ENCODE measurements at places on chromosomes 6 and 20.

DNA sequence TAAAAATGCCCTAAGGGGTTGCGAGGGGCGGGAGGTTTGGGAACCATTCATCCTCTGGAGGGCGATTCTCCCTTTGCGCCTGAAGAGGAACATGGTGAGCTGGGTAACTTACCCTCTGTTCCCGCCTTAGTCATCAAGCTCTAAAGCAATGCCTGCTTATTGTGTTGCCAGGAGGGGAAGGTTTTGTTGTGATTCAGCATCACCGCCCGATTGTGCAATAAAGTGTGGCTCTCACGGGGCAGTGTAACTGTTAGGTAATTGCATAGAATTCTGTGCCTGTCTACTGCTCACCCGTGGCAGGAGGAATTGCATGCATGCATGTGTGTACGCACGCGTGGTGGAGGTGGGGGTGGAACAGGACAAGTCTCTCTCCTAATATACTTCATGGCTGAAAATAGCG, 95.5 kb upstream of the AGPAT4 start:
- no peak for DNase-seq

DNA sequence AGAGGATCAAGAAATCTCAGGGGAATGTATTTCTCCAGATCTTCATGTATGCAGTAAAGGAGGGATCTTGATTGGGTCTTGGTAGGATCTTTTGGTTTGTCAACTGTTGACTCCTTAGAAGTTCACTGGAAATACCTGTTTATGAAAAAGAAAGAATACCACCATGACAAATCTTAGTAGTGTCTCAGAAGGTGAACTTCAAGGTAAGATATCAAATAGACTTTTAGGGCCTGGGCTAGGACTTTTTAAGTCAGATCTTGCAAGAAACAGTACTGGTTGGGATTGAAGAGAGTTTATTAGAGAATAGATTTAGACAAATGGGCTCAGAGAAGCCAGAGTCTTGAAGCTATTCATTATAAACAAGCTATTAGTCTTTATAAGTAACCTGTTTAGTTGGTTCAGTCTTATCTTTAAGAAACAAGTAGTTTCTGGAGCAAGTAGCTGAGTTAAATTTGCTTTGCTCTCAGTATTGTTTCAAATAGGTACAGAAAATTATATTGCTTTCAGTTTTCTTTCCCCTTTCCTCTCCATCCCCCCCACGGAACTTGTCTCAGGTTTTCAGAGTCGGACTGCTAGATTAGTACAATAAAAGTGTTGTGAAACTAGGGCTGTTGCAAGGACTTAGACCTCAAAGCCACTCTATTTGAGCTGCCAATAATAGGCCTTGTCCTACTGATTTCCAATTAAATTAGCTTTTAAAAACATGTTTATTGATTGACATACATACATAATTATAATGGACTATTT, 529.1 kb upstream of the CITED2 start:
- DNase-seq = no peak

- no peak for DNase-seq
Measured at GRCh38 chr6:97963193-97963592, 680.2 kb upstream of the MMS22L start.

- no peak for DNase-seq
Measured at GRCh38 chr6:152130441-152130840, 323.0 kb downstream of the ESR1 start.

GRCh38 chr20:62133864-62134263, 9.3 kb downstream of the PSMA7 start:
- DNase-seq = no peak

DNA sequence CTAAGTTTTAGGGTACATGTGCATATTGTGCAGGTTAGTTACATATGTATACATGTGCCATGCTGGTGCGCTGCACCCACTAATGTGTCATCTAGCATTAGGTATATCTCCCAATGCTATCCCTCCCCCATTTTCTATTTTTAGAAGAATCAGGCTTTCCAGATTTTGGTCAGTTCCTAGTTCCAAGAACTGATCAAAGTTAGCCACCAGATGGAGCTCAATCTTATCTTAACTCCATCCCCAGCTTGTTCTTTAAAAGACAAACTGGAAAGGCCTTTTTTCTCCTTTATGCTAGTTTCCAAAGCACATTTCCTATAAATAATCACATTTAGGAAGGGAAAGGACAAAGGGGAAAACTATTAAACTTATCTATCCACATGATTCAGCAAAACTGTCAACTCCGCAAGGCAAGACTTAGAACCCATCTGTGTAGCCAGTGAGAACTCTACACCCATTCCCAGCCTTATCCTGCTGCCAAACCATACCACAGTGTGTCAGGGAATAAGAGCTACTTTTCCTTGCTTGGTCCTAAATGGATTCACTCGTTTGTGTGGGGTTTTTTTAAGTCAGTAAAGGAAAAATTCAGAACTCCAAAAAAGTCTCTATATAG, 22.8 kb upstream of the KHDC1 start:
- no peak for DNase-seq

- no peak for DNase-seq
Measured at GRCh38 chr6:40440053-40440452, 147.1 kb downstream of the LRFN2 start.

GRCh38 chr6:100913400-100914276, 32.5 kb upstream of the ASCC3 start:
- peak; percentile 1 for DNase-seq

DNA sequence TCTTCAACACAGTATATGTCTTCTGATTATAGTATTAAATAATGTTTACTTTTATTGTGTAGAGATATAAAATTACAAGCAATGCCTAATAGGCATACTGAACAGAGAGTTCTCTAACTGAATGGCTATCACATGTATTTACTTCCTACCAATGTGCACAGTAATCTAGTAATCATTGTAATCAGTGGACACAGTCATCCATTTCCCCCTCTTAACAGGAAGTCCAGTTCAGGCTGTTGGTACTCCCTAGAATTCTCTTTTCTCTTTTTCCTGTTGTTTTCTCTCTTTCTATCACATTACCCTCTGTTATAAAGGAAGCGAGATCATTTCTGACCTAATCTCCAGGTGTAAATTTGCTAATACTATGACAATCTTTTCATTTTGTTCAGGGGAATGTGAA, 172.5 kb downstream of the HTR1B start:
- no peak for DNase-seq

GRCh38 chr6:107360476-107360875, 98.9 kb downstream of the PDSS2 start:
- DNase-seq = no peak

DNA sequence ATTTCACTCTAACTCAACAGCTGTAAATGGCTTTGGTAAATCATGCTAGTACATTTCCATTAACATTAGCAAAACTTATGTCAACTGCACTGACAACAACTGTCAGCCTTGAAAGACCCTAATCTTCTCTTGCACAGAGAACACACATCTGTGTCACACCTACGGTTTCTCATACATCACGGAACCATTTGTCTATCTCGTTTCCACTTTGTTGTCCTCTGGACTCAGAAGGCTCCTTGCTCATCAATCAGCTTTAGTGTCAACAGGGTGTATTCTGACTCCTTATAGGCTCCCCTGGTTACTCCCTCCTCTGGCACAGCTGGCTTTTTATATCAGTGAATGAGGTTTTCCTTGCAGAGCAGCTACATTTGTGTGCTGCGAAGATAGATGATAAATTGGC, 49.3 kb downstream of the CD83 start:
- DNase-seq = no peak

DNA sequence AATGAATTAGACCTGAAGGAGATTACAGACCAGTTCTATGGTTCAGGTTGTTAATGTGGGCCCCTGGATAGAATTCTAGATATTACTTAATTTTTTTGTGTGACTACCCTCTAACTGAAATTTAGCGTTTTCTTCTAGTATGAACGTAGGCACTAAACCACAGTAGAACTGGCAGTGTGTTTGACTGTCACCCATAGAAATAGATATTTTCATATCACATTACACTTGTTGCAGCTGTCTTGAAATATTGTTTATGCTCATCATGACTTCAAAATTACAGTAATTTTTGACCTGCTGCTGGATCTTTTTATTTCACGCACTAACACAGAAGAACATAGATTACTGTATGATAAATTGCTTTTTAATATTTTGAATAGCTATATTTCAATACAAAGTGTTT, 31.6 kb downstream of the E2F3 start:
- no peak for DNase-seq

DNA sequence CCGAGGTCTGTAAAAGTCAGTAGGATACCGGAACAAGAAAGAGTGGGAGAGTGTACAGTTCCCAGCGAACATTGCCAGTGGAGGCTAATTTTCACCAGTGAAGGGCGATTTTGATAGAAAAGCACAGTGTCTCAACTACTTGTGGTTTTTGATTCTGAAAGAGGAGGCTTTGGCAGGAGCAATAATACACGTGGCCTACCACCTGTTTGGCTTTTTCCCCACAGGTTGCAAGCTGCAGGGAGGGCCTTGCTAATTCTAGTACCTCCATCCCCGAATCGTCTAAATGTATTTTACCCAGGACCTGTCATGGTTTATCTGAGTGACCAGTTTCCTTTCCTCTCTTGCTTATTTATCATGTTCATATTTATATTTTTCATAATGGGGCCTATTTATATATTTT, 3.3 kb upstream of the EFCAB8 start:
- no peak for DNase-seq

GRCh38 chr6:147390909-147391536, 117.5 kb upstream of the SAMD5 start:
- DNase-seq = no peak

GRCh38 chr20:219290-220115, 7.6 kb upstream of the DEFB129 start:
- DNase-seq = no peak

DNA sequence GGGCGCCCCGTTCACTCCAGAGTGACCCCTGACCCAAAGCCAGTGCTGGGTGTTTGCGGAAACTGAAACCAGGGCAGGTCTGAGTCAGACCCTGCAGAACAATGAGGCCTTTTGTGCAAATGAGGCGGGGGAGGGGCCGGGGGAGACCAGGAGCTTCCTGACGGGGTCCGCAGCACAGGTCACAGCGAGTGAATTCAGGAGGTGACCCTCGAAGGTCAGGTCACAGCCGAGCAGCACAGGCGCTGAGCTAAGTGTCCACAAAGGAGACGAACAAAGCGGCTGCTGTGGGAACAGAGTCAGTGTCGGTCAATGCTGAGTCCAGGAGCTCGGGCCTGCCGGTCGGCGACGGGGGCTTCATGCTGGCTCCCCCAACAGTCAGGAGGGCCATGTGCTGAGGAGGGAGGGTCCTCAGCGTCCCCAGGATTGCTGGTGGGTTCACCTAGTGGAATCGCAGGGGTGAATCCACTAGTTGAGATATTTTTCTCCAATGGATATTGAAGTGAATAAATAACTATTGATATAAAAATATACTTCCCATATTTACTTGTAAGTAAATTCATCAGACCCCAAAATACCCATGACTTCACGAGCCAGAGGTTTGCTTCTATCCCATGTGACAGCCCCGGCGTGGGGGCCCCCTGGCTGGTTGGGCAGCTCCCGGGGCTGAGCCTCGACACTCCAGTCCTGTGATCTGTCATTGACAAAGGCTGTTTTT, 188.4 kb upstream of the SULF2 start:
- DNase-seq = no peak

- no peak for DNase-seq
Measured at GRCh38 chr20:57469418-57470211, 55.3 kb downstream of the CTCFL start.

DNA sequence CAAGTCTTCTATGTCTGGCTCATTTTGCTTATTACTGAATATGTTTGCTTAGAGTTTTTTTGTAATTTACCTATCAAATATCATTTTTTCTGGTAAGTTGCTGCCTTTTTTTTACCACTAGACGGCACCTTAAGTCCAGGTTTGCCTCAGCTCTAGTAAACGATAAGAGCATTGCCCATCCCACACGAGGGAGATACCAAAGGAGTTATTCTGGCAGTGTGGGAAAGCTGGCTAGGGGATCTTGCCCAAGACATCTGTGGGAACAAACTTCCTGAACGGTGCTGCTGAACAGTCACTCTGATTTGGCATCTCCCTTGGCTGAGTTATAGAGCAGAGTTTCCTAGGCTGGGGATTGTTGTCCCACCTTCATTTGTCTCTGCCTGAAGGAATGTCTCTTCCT, 306.4 kb downstream of the COL12A1 start:
- DNase-seq = no peak

- DNase-seq = no peak
Measured at GRCh38 chr6:116229287-116229913, 24.5 kb downstream of the TSPYL4 start.

DNA sequence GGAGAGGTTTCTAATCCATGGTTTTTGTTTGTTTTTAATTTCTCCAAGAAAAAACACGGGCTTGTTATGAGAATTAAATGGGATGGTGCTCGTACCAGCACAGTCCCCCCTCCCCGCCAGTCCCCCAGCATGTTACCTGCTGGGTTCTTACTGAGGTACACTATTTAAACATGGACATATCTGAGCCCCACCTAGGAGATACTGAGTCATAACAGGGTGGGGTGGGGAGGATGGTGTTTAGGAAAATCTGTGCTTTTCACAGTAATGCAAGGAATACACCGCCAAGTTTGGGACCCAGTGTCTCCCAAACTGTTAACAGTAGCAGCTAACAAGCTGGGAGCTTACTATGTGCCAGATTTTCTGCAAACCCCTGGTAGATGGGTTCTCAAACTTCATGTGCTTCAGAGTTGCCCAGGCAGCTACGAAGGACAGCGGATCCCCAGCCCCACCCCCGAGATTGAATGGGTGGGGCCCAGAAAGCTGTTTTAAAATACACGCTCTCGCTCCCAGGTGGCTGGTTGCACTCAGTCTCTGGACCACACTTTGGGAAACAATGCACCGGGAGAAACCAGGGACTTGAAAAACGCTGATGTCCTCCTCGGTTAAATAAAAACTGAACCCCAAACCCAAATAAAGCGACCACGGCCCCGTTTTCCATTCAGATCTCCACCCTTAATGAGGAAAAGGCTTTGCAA, 995 bp downstream of the ZFP64 start:
- peak; percentile 27 for DNase-seq

DNA sequence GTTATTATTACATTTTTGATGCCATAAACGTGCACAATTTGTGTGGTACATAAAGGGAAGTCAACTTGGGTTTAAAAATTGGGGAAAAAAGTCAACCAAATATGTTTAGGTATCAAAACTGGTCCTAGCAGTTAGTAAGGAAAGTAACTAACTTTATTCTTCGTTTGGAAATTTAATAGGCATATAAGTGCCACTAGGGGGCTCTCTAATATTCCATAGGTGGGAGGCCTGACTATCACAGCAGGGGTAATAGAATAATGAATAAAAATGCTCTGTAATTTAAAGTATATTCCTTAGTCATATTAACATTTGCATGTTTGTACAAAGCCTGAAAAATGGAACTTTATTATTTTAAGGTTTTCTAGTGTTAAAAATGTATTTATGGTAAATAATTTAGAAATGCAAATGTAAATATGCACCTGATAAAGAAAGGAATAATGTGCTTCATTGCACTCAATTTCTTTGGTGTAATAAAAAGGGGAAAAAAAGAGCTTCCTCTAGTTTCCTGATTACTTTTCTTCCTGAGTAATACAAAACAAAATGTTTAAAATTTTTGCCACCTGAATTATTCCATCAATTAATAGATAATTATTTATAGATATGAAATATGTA, 125.7 kb upstream of the HDAC2 start:
- DNase-seq = no peak

GRCh38 chr6:157478926-157479325, 97.9 kb downstream of the ZDHHC14 start:
- DNase-seq = no peak

GRCh38 chr20:59177266-59178250, 13.9 kb downstream of the ZNF831 start:
- DNase-seq = no peak

GRCh38 chr6:45691426-45691825, 313.7 kb upstream of the SUPT3H start:
- DNase-seq = no peak

- DNase-seq = no peak
Measured at GRCh38 chr20:14958626-14959025, 621.2 kb upstream of the FLRT3 start.
